ENCODE measurements at places on chromosomes 5 and 9.

DNA sequence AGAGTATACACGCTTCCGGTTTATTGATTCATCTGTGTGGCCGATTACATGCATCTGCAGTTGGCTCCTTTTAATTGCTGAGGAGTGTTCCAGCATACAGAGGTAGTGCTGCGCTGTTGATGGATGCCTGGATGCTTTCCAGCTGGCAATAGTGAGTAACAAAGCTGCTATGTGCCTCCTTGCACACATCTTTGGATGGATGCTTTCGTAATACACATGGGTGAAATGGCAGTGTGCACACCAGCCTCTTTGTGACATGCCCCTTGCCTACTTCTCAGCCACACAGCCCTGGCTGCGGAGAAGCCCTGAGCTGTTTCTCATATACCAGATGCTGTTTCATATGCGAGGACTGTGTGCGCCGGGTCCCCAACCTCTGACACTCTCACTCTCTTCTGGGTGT, 151.0 kb downstream of the GADD45G start:
- no peak for DNase-seq

GRCh38 chr5:53183880-53184279, 74.3 kb upstream of the MOCS2 start:
- no peak for DNase-seq

GRCh38 chr9:111356481-111357244, 26.6 kb upstream of the OR2K2 start:
- no peak for DNase-seq

- no peak for DNase-seq
Measured at GRCh38 chr9:127256324-127256723, 8.2 kb upstream of the GARNL3 start.

- no peak for DNase-seq
Measured at GRCh38 chr5:148176480-148176879, 8.1 kb downstream of the SPINK14 start.

DNA sequence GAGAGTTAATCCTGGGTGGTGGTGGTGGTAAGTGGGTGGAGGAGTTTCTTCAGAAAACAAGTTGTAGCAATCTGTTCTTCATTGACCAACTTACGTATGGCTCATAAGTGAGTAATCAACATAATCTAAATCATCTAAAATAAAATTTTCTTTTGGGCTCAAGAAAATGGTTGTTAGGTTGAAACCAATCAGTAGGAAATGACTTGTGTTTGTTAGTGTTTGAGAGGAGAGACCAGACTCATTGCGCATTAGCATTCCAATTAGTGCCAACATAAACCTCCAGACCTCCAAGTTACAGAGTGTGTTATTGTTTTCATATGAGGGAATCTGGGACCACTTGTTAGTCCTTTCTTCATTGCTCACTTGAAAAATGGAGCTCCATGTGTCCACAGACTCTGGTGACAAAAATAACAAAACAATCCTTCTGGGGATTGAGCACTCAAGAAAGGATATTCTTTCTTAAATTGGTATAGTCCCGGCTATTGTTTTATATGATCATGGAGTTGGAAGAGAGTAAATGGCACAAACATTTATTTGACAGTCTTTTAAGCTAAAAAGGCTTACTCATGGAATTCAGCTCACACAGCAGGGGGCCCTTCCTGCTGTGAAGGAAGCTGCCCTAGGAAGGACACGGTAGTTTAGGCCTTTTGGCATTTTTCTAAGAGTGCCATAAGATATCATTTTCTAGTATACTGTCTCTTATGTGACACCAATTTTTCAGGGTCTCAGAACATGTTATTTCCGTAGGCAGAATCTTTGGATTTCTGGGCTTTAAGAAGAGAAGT, 441.1 kb downstream of the EBF1 start:
- DNase-seq, result no peak

DNA sequence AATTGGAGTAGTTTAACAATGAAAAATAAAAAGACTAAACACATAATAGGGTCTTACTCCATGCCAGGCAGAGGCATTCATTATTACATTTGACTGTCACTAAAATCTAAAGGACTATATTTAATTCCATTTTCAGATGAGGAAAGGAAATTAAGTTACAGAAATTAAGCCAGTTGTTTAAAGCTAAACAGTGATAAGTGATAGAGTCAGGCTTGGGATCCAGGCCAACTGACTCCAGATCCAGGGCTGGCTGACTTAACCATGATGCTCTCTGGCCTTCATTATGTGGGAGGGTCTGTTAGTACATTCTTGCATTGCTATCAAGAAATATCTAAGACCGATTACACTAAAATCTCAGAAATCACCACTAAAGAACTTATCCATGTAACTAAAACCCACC, 107.2 kb downstream of the ARHGEF28 start:
- DNase-seq, result no peak

GRCh38 chr5:20555034-20555433, 567.0 kb upstream of the CDH18 start:
- DNase-seq, result no peak

DNA sequence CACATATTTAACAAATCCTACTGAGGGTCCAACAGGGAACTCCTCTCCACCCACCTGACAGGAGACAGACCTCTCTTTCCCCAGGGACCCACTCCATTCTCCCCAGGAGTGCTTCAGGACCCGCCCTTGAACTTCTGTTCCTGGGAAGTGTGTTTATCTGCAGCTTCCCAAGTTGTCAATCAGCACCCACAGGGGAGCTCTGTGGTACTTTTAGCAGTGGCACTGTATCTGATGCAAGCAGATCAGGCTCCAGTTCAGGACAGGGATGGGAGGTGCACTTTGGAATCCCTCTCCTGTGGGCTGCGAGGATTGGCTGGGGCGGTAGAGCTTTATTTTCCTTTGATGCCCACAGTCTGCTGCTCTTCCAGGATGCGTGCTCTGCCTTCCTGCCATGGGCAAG, 8.7 kb downstream of the GALNT10 start:
- no peak for DNase-seq

DNA sequence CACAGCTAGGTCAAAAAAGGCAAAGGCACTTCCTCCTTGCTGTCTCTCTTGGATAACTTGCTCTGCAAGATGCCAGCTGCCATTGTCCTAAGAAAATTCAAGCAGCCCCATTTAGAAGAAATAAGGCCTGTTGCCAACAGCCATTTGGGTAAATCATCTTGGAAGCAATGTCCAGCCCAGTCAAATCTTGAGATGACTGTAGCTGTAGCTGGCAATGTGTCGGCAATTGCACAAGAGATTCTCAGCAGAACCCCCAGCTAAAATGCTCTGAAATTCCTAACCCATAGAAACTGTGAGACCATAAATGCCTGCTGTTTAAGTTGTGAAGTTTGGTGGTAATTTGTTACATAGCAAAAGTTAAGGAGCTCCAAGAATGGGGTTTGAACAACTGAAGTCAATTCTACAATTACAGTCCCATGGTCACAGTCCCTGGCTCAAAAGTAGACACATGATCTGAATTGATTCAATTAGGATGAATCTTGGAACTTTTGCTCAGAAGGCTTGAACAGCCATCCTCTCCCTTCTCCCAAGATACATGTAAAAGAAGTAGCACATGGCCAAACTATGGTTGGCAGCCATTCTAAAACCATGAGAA, 151.1 kb downstream of the MPDZ start:
- no peak for DNase-seq

GRCh38 chr9:82333671-82334070, 345.1 kb downstream of the SPATA31D1 start:
- DNase-seq, result no peak

DNA sequence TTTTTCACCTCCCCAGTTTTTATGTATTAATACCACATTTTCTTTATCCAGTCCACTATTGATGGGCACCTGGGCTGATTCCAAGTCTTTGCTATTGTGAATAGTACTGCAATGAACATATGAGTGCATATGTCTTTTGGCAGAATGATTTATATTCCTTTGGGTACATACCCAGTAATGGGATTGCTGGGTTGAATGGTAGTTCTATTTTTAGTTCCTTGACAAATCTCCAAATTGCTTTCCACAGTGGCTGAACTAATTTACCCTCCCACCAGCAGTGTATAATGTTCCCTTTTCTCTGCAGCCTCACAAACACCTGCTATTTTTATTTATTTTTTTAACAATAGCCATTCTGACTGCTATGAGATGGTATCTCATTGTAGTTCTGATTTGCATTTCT, 340.2 kb downstream of the ADAMTS6 start:
- no peak for DNase-seq

DNA sequence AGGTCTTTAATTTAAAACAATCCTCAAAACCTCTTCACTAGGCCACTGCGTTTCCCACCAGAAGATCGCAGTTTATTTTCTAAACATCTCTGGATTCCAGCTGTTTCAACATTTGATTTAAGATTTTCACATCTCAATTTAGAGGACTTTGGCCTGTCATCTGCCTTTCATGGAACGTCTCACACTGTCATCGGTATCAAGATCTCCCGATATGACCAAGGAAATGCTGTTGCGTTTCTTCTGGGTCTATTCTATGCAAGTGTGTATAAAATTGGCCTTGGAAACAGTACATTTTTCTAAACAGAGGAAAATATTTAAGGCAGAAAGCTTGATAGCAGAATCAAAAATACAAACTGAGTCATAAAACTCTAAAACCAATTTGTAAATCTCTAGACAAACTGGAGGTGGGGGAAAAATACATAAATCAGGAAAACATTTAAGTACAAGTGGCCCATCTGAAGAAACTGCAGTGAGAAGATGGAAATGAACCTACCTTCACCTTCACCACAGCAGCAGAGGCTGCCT, 53.6 kb upstream of the SIMC1 start:
- DNase-seq, result no peak

DNA sequence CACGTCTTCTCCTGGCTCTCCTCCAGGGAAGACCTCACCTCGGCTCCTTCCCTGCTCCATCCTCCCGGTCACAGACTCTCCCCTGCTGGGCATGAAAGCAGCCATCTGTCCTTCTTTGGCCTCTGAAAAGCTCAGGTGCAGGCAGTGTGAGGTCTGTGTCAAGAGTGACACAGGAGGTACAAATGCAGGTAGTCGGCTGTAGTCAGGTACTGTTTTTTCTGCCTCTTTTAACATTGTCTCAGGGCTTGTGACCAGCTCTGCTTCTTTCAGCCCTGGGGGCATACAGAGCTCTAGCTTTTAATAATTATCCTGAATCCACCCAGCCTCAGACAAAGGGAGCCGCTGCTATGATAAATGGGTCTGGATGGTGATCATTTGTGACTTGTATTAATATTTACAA, 46.4 kb downstream of the C5orf15 start:
- DNase-seq, result no peak

DNA sequence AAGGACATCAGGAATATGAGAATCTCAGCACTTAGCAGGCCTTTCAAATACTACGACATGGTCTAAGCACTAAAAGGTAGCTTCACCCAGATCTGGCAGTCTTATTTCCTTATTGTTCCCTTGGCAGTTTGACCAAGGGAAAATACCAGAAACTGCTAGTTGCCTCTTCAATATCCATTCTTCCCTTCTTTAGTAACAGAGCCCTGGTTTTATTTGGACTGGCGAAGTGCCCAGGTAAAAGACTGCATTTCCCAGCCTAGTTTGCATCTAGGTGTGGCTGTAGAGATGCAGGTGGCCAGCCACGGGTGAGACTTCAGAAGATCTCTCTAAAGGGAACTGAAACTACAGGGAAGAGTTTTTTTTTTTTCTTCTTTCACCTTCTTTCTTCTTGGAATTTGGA, 21.6 kb downstream of the DMRT2 start:
- DNase-seq, result no peak

- no peak for DNase-seq
Measured at GRCh38 chr9:135591506-135592330, 30.2 kb downstream of the PAEP start.

GRCh38 chr9:125238127-125238914, 2.8 kb downstream of the HSPA5 start:
- DNase-seq, result no peak

DNA sequence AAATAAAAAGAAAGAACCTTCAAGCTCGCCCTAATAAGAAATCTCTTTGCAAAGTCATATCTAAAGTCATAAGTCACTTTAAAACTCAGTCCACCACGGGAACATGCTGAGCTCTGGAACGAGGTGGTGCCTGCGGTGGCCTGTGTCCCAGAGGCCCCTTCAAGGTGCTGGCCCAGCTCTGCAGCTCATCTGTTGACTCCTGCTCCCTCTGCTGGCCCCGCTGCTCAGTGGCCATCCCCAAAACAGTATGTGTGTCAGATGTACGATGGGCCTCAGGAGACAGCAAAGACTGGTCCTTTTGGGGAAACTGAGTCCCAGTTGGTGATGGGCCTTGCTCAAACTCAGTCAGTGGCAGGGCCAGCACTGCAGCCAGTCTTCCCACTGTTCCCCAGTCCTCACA, 22.8 kb upstream of the FOXB2 start:
- no peak for DNase-seq

DNA sequence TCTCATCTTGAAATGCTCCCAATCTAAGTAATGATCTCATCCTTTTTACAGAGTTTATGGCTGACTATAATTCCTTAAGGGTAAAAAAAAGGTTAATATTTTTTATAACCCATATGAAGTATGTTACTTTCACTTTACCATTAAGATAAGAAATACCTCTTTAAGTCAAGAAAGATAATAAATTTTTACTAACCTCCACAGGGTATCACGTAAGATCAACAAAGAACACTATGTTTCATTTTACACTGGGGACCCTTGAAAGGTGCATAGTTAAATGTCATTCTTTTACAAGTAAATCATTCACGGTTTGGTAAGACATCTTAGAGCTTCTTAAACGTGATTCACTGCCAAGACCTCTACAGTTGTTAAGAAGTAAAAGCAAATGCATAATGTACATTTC, 472.7 kb upstream of the CDH9 start:
- DNase-seq, result no peak

GRCh38 chr5:126921241-126922091, 108.9 kb downstream of the MARCHF3 start:
- no peak for DNase-seq

- no peak for DNase-seq
Measured at GRCh38 chr5:32712481-32713360, 1.6 kb downstream of the NPR3 start.

GRCh38 chr9:27053369-27054022, 48.0 kb upstream of the LRRC19 start:
- DNase-seq, result no peak

GRCh38 chr9:91146391-91147019, 215.2 kb downstream of the AUH start:
- no peak for DNase-seq

GRCh38 chr9:95009459-95009858, 283.0 kb downstream of the AOPEP start:
- DNase-seq, result no peak

DNA sequence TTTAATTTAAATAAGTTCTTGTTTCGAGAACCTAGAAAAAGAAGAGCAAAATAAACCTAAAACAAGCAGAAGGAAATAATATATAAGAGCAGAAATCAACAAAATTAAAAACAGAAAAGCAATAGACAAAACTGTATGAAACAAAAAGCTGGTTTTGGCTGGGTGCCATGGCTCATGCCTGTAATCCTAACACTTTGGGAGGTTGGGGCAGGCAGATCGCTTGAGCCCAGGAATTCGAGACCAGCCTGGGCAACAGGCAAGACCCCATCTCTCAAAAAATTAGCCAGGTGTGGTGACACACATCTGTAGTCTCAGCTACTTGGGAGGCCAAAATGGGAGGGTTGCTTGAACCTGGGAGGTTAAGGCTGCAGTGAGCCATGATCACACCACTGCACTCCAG, 59.2 kb upstream of the OTP start:
- DNase-seq, result no peak

Measured in activated CD4-positive, alpha-beta T cell treated with anti-CD3 and anti-CD28 coated beads, Interleukin-2, amount 50 U/mL, for 4 hours (primary cell).